ENCODE measurements at places on chromosomes 5 and 9.

DNA sequence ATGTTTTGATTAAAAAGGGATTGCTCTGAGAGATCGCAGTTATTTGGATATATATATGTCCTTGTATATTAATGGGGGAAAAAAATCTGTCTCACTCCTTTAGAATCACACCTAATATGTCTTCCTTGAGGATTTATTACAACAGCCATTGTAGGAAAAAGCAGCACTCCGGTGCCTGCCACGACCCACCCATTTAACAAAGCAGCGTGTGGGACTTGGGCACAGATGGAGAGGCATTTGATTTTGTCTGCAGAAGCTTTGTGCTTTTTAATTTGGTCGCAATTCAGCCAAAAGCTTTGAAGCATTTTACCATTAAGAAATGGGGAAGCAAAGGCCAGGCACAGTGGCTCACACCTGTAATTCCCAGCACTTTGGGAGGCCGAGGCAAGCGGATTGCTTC lies 159.2 kb downstream of the SMARCA2 start:
- no peak for DNase-seq

- no peak for DNase-seq
These were observed 2.6 kb upstream of the PSIP1 start for GRCh38 chr9:15513335-15513734.

GRCh38 chr5:172658961-172659501 lies 18.0 kb downstream of the NEURL1B start:
- DNase-seq: no peak

DNA sequence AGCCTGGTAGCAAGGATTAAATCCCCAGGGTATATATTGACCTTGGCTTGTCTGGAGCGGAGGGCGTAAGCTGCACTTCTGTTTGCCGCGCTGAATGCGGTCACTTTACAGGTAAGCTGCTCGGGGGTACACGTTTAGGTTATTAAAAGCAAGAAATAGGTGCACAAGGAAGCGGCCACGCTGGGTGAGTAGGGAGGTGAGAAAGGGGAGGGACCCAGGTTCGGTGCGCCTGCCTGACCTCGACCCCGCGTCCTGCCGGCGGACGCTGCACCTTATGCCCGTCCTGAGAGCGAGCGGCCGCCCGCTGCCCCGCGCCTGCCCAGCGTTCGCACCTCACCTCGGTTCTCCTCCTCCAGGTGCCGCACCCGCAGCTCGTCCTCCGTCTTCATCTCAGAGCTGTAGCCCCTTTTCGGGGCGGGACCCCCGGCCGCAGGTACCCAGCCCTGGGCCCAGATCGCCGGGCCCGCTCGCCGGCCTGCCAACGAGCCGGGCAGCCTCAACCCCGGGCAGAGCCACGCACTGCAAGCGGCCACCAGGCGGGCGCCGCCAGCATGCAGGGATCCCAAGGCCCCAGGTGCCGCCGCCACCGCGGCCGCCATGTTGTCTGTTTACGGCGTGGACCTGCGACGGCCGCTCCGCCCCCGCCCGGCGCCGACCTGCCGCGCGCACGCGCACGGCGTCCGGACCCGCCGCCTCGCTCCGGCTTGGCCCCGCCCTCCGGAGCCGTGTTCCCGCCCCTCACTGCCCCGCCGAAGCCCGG lies at the start of gene AUH:
TSS of gene AUH (minus strand) at position 628 of the 760 bp plus-strand sequence. CDS start at position 599, 29 bp downstream.
- no peak for DNase-seq

DNA sequence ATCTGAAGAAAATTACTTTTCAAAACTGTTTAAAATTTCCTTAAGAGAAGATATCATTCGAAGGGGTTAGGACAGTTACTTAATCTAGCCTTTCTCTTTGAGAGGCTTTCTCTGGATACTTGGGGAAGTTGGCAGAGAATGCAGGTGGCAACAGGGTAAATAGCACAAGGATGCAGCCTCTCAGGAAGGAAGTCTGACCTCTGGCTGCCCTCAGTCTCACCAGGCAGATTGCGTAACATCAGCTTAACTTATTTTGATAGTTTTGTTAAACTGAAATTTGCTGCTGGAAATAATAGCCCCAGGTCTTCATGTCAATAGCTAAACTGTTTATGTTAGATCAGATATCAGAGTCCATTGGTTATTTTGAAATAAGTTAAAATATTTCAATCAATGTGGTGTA lies 20.4 kb downstream of the CCDC192 start:
- DNase-seq: peak; percentile 49

GRCh38 chr5:24235946-24236345 lies 408.8 kb downstream of the CDH10 start:
- no peak for DNase-seq

- no peak for DNase-seq
These were observed 183.1 kb downstream of the TRIO start for GRCh38 chr5:14326035-14326903.

GRCh38 chr5:12392246-12392645 lies 488.0 kb upstream of the CTNND2 start:
- DNase-seq: no peak

DNA sequence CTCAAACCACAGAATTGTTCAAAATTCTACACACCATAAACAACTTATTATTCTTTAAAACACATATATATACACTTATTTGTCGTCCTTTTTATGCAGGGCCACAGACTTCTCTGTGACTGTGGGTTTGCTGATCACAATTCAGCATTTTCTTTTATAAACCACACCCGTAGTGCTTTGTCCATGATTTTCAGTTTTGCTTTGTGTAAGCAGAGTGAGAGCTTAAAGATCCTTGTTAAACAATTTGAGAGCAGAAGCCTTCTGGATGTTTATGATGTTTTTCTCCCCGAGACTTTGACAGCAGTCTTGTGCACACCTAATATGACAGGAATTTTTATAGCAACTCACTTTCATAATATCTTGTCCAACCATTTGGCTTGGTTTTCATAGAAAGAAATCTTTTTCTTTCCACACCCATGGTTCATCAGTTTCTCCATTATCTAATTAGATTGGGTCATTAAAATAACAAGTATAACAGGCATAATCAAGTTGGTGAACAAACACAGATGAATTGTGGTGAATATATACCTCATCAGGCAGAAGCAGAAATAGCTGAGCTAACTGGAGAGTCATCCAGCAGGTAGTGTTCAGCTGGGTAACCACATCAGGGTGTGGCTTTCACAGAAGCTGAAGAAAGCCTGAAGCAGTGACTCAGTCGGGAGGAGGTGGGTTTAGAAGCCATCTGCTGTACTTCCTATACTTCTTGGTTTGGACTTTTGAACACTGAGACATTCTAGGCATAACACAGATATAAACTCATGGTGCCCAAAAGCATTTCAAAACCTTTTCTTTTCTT lies 232.8 kb downstream of the DOCK8 start:
- no peak for DNase-seq
